ENCODE measurements at places on chromosomes 3 and 15.

- DNase-seq: no peak
Measured at GRCh38 chr3:129007792-129008191, 6.7 kb downstream of the EFCC1 start.

GRCh38 chr3:112124907-112125607, 8.0 kb downstream of the GCSAM start:
- DNase-seq: no peak

DNA sequence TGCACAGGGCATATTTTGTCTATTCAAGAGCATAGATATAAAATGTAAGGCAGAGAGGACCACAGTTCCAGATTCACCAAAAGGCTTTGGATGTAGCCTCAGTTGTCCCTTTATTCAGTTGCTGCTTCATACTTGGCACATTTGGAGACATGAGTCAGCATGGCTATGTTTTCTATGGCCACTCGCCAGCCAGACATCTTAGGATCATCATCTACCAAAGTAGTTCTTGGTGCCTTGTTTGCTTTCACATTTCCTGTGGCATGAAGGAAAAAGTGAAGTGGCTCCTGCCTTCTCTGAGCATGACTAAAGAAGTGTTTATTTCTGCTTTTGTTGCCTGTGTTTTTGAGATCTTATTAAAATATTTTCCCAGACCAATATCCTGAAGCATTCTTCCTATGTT, 7.2 kb downstream of the SUSD5 start:
- no peak for DNase-seq

GRCh38 chr3:105988540-105989212, 119.9 kb upstream of the CBLB start:
- DNase-seq: no peak

GRCh38 chr3:129609591-129610182, 3.2 kb upstream of the PLXND1 start:
- DNase-seq: peak; percentile 28

GRCh38 chr15:61380270-61380669, 151.2 kb upstream of the RORA start:
- DNase-seq: no peak

GRCh38 chr3:64008487-64009351, 14.6 kb downstream of the PSMD6 start:
- peak; percentile 59 for DNase-seq

DNA sequence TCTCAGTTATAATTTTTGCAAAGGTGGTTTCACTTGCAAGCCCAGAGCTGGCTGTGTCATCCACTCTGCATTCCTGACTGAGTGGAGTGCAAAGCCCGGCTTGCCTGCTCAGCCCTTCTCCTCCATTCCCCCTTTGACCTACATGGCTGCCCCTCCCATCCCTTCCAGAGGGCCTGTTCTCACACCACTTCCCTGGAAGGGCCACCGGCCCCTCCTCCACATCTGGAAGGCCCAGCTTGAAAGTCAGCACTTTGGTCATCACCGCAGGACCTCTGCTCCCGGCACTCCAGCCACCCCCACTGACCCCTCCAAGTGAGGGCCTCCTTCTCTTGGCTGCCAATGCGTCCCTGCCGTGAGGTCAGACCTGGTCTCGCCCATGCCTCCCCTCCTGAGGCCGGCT, 74.1 kb upstream of the RNF7 start:
- DNase-seq: no peak

GRCh38 chr3:11161666-11162065, 7.4 kb downstream of the HRH1 start:
- no peak for DNase-seq

DNA sequence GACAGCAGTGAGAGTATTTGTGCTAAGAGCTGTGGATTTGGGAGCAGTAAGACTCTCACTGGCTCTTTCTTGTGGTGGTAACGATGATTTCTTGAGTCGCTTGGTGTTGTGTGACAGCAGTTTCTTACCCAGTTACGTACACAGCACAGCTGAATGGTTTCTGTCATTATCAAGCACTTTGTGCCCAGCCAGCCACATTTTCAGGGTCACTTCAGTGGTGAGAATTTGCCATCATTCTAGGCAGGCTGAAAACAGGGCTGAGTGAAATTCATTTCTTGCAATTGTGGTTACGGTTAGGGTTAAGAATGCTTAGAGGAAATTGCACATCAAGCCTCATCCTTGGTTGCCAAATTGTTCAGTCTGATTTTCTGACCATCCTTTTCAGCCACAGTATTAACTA, 130.1 kb downstream of the RYR3 start:
- peak; percentile 69 for DNase-seq

DNA sequence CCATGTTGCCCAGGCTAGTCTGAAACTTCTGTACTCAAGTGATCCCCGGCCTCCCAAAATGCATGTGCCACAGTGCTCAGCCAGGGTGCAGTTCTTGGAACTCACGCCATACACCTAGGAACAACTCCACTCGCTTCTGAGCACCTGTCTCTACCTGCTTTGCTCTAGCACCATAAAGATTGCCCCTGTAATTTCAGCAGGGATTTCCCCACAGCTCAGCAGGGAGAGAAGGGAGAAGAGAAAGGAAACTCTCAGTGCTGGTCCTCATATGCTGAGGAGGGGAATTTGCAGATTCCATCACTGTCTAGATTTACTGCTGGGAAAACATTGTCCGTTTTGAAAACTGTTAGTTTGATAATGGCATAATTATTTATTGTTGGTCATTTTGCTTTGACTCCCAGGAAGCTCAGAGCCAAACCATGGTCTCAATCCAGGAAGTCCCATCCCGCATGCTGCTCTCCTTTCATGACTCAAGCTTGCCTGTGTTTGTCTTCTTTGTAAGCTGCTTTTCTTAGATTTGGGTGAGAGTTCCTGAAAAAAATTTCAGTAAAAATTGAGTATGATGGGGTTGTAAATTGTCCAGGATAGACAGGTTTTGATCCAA, 24.2 kb downstream of the TRIM71 start:
- no peak for DNase-seq
